ENCODE measurements at places on chromosomes 7 and 10.

- peak; percentile 76 for DNase-seq
Observed at GRCh38 chr10:107163881-107164861, at the start of gene SORCS1. SORCS1 (minus strand) TSS chr10:107164706.

GRCh38 chr10:71145352-71145945 is 66.9 kb upstream of the UNC5B start:
- DNase-seq: no peak

GRCh38 chr7:141094336-141095070 is 20.6 kb downstream of the TMEM178B start:
- DNase-seq: peak; percentile 52

GRCh38 chr7:128271471-128271941 is 30.4 kb downstream of the LEP start:
- DNase-seq: peak; percentile 32

DNA sequence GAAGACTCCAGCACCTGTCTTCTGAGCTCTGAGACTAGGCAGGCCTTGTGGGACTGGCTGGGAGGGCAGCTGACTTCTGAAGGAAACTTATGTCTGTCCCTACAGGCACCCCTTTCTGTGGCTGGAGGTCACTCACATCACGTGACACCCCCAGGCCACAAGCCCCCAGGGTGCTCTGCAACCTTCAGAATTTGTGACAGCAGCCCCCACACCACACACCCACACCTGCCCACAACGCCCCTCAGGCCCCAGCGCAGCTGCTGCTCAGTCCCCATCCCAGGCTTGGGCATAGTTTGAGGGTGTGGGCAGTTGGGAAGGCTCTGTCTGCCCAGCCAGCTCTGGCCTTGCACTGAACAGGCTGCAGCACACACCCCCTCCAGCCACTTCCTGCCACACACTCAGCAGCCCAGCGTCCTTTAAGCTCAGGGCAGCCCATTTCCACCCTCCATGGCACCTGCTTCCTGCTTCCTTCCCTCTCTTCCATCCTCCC is 80.0 kb upstream of the UNC5B start:
- DNase-seq: peak; percentile 6

DNA sequence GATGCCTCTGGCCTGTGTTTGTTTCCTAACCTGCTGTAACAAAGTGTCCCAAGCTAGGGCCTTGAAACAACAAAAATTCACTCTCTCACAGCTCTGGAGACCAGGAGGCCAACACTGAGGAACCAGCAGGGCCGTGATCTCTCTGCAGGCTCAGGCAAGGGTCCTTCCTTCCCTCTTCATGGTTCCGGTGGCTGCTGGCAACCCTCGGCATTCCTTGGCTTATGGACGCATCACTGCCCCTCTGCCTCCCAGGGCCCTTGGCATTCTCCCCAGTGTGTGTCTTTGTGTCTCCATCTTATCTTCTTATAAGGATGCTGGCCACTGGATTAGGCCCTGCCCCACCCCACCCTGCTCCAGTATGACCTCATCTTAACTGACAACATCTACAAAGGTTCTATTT is 17.0 kb downstream of the CNPY1 start:
- no peak for DNase-seq

- DNase-seq: peak; percentile 3
Observed at GRCh38 chr7:16345979-16346958, 75.1 kb downstream of the CRPPA start.

Data from GM23338 (cell line).